GM12892 (cell line): ENCODE measurements at places on chromosomes 5 and 9.

DNA sequence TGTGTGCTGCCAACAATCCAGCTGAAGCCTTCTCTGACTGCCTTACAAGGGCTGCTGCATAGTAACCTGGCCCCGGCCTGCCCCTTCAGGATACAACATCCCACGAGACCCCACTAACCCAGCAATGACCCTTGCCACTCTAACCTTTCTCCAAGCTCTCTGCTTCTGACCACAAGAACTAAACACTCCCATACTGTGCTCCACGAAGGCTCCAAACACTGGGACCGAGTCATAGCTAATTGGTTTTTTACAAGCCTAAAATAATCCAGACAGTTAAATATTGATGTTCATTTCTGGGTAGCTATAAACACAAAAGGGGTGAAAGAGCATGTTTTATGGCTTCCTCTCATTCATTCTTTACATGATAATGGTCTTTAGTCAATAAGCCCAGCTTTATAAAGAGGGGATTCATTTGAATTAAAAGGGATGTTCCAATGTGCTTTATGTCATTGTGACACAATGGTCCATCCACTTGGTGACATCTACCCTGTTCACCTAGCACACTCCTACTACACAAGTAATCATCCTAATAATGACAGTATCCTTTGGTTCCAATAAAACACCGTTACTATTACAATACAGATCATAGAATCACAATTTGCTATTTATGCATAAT is 16.2 kb upstream of the TLE4 start:
- DNase-seq: no peak

DNA sequence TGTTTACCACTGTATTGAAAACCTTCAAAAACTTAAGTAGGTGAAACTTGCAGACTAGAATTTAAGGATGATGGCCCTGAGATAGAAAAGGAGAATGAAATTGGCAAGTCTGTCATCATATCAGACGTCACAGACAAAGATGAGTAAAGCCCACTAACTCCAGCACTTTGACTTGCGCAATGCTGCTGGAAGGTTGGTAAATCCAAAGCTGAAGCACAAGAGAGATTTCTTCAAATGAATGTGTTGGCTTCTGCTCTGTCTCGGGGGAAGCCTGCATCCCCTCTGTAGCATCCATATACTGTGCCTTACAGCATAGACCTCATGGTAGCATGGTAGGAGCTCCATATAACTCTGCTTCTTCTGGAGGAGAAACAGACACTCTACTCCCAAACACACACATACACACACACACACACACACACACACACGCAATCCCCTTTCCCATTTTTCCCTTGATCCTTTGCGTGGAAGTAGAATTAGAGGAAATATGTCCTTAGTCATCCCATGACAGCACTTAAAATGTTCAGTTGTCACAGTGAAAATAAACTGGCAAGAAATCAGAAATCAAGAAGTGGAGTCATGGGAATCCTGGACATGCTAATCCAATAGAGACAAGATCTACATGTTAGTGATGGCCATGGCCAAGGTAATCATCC is 241.5 kb downstream of the NR3C1 start:
- no peak for DNase-seq

DNA sequence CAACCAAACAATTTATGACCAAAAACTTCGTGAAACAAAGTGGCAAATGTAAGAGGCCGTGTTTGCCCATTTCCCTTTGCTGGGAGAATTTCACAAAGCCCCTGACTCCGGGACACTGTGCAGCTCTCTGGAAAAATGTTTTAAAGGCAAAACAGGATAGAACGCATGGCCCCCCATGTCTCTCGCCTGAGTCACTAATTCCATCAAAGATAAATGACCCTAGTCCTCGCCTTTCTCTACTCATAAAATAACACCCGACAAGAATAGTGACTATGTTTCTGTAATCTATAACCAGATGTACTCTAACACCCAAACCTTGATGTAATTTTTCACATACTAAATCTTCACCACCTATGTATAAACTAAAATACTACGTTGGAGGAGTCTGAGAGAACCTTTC is 55.7 kb upstream of the SAP30L start:
- no peak for DNase-seq

GRCh38 chr9:86902991-86903733 is 44.1 kb downstream of the GAS1 start:
- DNase-seq: no peak

- DNase-seq: no peak
Observed at GRCh38 chr5:142952229-142952628, 182.1 kb downstream of the ARHGAP26 start.

DNA sequence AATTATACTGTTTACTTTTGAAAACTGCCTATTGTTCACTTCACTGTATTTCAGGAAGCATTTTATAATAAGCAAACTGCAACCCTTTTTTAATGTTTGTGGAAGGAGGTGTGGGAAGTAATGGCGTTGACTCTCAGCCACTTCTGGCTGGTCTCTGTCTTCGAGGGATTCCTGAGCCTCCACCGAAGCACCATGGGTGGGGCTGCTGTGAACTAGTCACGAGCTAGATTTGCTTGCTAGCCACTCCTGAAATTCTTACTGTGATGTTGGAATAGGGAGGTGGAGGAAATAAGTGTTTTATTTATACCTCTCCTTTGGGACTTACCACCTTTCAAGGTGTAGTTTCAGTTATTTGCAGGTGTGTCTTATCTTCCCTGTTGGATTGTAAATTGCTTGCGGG is 26.8 kb downstream of the PIP5K1B start:
- no peak for DNase-seq

DNA sequence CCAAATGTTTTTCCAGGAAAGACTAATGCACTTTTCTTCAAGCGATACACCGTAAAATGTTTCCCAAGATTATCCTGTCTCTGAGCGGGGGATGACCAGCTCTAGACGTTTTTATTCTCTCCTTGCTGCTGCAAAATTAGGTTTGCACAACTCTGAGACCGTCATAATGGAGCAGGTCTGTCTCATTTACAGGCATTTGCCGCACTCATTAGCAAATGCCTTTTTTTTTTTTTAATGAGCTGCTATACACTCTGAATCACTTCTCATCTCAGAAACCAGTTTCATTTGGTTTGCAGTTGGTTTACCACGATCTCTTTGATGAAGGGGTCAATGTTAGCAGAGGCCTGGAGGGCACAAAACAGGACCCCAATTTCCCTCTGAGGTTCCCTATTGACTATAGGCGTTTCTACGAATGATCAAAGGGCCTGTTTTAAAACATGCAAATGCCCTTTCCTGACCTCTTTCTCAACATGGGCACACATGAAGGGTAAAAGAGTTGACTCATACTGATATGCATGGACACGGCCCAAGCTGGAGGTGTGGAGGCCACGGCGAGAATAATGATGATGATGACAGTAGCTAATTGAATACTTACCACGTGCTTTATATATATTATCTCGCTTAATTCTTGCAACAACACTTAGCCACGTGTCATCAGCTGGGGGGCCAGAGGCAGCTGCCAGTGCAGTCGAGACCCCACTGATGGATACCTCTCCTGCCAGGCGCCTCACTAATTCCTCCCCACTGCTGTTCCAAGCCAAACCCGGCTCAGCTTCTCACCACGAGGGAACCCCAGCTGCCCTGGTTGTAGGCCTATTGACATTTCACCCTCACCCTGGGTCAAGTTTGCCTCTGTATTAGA is 89.9 kb upstream of the PTCH1 start:
- DNase-seq: no peak

DNA sequence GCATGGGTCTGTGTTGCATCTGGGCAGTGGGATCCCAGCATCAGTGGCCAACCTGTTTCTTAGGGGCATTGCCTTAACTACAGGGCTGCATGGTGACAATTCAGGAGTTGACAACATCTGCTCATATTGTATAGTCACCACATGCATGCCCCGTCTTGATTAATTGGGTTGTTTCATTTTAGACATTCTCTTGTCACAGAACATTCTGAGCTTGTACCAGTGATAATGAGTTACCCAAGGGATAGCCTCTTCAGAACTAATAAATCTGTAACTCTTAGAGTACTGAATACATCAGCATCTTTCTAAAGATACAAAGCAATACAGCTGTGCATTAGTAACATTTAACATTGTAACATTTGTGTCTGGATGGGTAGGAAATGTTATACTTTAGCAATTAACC is 426.5 kb upstream of the CD180 start:
- DNase-seq: no peak

GRCh38 chr9:4857163-4857810 is 64.5 kb downstream of the RCL1 start:
- no peak for DNase-seq

DNA sequence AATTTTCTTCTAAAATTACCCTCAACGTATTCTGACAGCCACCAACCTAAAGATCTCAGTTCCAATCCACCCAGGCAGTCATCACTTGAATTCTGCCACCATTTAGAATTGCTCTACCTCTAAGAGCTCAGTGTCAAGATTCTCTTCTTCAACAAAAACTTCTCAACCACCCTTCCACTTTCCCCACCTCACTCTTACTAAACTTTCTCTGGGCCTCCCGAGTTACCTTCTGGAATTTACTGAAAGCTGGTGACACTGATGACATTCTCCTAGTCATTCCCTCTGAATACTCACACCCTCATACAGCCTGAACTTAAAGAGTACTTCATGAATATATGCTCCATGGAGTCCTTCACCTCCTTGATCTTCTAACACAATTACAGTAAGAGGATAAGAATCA is 209.5 kb downstream of the TSSK1B start:
- no peak for DNase-seq

DNA sequence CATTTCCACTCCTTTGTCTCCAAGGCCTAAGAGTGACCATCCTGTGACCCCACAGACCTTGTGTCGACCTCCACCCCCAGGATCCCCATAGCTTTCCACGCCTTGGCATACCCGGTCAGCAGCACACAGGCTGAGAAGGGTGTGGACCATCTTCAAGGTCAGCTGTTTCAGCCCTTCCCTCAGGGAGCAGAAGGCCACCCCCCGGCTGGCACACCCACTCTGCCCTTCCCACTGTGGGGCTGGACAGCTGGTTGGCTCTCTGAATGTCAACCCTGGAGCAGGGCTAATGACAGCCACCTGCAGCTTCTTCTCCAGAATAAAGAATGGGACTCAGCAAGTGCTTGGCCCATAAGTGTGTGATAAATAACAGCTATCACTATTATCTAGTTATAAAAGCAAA is 93.1 kb downstream of the OLFM1 start:
- no peak for DNase-seq

GRCh38 chr5:129306725-129307124 is 153.4 kb upstream of the ADAMTS19 start:
- DNase-seq: no peak

DNA sequence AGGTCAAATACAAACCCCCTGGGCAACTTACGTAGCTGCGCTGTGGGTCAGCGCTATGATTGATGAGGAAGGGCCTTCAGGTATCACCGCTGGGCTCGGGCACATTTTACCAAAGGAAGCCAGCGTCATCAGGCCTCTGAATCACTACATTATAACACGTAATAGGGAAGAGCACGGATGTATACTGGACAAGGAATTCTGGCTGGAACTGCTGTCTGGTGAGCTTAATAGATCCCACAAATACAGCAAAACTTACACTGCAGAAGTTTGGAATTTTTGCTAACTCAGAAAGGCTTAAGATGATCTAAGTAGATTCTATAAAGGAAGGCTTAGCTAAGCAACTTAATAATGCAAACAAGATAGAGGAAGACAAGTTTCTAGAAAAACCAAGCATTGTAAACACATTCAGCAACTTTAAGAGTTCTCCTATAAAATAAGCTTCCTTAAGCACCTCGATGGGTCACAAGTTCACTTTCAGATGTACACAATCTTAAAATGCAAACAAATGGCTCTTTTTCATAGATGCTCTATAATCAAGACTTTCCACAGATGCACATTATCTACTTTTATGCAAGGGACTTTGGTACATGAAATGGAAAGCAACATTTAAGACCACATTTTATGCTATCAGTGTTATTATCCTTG is 360.1 kb upstream of the PANK3 start:
- no peak for DNase-seq

- no peak for DNase-seq
Observed at GRCh38 chr5:34928267-34928666, 1.1 kb upstream of the DNAJC21 start.

DNA sequence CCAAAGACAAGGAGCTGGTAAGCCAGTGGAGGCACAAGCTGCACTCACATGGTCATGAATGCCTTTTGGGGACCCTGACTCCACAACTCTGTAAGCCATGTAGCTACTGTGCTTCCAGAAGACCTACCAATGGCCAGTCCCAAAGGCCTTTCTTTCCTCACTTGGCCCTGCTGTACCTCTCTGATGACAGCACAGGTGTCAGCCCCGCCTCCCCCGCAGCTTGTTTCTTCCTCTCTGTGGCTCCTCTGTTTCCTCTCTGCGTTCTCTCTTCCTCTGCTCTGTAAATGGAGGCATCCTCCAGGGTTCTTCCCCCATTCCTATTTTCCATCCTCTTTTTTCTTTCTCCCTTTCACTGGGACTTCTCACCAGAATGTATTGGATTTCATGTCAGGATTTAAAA is 26.7 kb downstream of the SH3TC2 start:
- DNase-seq: no peak
